ENCODE measurements at places on chromosomes 3 and 15.

GRCh38 chr15:89178307-89178977, 42.9 kb downstream of the RLBP1 start:
- DNase-seq = no peak

DNA sequence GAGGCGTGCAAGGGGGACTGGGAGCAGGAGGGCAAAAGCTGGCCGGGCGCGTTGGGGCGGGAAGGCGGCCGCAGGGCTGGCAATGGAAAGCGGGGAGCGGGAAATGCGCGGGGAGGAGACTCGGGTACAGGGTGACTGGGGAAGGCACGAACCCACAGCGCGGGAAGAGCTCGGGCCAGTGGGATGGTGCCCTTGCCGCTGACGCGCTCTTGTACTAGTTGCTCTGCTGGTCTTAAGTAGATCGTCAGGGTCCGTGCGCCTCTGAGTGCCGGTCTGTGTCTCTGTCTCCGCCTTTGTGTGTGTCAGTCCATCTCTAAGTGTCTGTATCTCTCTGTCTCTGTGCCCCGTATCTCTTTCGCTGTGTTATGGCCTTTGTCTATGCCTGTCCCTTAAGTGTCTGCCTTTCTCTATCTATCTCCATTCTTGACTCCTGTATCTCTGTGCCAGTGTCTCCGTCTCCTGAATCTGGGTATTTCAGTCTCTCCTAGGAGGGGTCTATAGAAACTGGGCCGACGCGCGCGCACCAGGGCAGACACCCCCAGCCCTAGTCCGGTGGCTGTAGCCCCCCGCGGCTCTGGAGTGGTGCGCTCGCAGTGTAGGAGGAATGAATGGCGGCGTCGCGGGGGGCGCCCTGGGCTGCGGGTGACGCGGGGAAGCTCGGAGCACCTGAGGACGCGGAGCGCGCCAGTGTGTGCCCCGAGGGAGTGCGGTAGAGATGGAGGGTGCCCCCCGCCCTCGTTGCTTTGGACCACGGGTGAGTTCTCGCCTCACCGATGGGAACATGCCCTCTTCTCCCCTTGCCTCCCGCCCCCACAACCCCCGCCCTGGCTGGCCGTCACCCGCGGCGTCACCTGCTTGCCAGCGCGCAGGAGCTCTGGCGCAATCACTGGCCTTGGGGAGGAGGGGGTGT, 756 bp upstream of the CAMK2N2 start:
- DNase-seq = peak; percentile 24

GRCh38 chr15:64003182-64003581, 43.1 kb downstream of the DAPK2 start:
- DNase-seq = no peak

GRCh38 chr3:59320080-59320479, 270.3 kb upstream of the CFAP20DC start:
- no peak for DNase-seq

DNA sequence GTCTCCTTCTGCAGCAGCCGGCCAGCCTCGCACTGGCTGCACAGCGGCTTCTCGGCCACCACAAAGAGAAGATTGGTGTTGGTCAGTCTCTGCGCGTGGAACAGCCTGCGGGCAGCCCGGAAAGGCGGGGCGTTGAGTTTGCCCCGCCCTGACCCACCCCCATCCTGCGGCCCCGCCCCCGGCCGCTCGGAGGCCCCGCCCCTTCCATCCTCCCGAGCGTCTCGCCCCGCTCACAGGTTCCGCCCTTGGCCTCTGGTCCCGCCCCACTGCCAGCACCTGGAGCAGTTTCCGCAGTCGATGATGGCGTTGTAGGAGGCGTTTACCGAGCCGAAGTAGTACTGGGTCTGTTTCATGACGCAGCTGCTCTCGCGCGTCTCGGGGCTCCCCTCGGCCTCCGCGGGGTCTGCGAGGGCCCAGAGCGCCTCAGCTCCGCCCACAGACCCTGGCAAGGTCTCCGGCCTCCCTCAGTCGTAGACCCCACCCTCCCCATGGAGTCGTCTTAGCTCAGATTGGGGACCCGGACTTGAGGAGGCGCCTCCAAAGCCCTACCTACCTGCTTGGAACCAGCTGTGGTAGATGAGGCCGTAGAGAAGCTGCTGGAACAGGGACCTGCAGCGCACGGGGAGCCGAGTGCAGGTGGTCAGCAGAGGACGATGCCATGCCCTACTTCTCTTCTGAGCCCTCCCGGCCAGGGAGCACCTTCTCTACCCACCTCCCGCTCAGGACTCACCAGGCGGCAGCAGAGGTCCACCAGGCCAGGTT, 5.9 kb upstream of the TMEM115 start:
- DNase-seq = no peak

- DNase-seq = no peak
Measured at GRCh38 chr3:126186271-126186670, 5.9 kb upstream of the ALDH1L1 start.

DNA sequence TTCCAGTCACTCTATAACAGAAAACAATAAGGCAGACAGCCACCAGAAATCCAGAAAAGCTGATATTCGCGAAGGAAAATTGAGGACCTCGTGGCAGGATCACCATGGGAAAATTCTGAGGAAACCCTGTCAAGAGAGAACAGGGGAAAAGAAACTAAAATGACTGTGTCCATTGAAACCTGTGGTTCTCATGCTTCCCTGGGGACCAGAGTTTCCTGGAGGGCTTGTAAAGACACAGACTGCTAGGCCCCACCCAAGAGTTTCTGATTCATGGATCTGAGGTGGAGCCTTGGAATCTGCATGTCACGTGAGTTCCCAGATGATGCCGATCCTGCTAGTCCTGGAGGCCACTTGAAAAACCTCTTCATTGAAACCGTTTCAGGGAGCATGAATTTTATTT, 420.5 kb downstream of the EPHB1 start:
- no peak for DNase-seq

DNA sequence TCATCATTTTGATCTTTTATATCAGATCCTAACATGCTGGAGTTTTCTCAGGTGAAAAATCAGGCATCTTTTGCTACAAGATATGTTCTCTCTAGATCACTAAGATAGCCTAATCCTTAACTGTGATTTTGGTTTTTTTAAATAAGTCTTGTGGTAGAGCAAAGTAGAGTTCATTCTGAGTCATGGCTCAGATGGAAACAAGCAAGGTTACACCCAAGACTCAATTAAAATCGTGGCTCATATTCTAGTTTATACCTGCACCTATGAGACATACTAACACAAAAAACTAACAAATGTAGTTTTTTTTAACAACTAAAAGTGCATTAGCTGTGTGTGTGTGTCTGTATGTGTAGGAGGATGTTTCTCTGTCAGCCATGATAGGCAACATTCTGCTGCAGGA, 428.2 kb downstream of the NLGN1 start:
- no peak for DNase-seq

GRCh38 chr15:69454953-69455352, 2.3 kb downstream of the RPLP1 start:
- DNase-seq = no peak

DNA sequence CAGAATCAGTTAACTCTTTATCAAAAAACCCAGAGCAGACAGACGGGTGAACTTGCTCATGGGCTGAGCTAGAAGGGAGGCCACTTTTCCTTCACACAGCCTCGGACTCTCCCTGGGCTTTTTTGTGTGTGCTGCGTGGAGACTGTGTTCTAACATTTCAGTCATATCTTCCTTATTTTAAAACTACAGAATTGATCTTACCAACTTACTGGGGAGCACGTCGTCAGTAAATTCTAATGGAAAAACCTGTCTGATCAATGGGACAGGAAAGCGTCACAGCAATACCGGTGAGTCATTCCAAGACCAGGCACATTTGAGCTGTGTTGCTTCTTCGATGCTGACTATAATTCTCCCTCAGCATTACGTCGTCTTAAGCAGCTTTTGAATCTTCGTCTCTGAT, 145.1 kb downstream of the LPP start:
- no peak for DNase-seq

DNA sequence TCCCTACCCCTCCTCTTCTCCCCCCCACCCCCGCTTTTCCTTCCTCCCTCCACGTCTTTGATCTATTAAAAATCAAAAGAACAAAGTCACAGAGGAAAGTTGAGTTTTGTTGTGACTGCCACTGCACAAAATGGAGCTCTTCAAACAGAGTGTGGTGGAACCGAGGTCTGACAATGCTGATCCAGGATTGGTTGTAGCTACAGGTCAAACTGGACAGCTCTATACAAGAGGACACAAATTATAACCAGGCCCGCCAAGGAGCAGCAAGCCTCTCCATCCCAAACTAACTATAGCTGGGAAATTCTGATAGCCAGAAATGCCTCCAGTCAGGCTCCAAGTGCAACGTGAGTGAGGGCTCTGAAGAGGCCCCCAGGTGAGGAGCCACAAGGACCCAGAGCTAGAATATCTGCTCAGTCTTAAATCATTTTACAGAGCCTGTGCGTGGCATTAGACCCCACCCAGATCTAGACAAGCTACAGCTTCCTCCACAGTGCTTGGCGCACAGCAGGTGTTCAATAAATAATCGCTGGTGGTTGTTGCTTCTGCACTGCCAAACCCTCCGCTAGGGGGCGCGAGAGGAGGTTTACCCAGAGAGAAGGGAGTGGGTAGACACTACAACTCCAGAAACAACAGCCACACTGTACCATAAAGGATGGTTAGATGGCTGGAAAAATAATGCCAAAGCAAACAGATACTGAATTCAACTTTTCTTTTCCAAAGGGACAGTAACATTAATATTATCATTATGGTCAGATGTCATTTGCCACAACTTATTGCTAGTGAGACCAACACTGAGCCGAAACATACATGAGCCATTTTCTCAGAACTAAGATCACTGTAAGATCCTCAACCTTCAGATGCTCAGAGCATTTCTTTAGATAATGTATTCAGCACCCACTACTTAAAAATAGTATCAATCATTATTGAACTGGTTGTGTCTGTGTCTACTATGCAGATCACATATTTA, 44.6 kb downstream of the ZIC4 start:
- DNase-seq = peak; percentile 51

All from SJCRH30 (cell line).